ENCODE measurements at places on chromosomes 6 and 20. TPM values are rescaled to one million over a fixed set of nuclear protein-coding genes. Genes with fewer than 3 reads are reported as not detected.

DNA sequence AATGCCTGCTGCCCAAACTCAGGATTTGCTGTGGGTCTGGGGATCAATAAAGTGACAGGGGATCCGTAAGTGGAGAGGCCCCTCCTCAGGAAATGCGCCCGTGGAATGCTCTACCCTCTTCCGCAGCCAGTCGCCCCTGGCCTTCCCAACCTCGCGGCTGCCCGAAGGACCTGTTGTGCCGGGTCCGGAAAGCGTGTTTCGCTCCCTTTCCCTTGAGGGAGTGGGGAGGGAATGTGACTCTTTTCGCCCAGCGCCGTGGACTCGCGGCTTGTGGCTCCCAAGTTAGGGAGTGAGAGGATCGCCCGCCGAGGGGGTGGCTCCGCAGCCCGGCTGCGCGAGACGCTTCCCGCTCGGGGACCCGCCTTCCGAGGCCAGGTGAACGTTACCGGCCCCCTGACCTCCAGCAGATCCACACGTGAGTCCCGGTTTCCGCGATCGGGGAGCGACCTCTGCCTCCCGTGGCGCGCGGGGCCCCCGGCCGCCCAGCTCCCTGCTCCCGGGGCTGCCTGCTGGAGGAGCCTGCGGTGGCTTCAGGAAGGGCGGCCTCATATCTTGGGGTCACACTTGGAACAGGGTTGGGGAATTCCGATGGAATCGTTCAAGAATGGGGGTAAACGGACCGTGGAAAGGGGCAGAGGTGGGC, 666 bp downstream of the TPD52L1 start:
- peak; percentile 48 for DNase-seq

- peak; percentile 92 for DNase-seq
These were observed 614 bp upstream of the TMEM242 start for GRCh38 chr6:157323966-157324300.

The PTK7 gene
- total RNA-seq, result 3.6 TPM

The MATN4 gene
- total RNA-seq, result 0.69 TPM

The OPRL1 gene
- total RNA-seq, result 2.9 TPM

Measured in aorta (tissue), 5 donors.